ENCODE measurements at places on chromosomes 1 and 21. TPM values are rescaled to one million over a fixed set of nuclear protein-coding genes. Genes with fewer than 3 reads are reported as not detected.
A peak's percentile ranks its signal among the peaks of the same experiment; 100 is the strongest.

Gene TSPEAR
- total RNA-seq, result not detected

DNA sequence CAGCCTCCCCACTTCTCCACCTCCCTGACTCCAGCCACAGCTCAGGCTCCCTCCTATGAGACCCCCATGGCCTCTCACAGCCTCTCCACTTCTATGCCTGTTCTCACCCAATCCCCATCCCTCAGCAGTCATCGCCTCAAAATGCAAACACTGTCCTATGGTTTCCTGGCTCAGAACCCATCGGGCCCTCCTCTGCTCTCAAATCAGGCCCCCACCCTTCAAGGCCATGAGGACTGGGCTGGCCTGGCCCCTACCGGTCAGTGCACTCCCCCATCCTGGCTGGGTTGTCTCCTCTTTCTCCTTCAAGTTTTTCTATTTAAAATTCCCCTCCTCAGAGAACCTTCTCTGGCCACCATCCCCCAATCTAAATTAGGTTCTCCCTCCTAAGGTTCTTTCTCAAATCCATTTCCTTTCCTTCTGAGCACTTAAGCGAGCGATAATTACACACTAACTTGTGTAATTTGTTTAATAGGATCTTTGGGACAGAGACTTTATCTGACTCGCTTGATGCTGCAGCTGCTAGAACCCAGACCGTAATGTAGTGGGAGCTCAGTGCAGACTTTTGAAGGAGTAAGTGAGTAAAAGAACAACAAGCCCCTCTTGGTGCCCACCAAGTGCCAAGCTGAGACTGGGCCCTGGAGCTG, 347.2 kb downstream of the MATN1 start:
- H3K4me1 ChIP-seq, result no peaks in the 10 kb centered on the region
- H3K4me3 ChIP-seq, result no peak overlapping the region
- H3K27ac ChIP-seq, result no peak overlapping the region
- no peak for DNase-seq
- peaks cover 23% of the 10 kb centered on the region for H3K27me3 ChIP-seq
- no peaks in the 10 kb centered on the region for H3K36me3 ChIP-seq

Gene CASQ1
- total RNA-seq, result not detected

Gene PRAMEF25
- not detected for total RNA-seq

GRCh38 chr1:229841230-229841629, 215.2 kb downstream of the URB2 start:
- no peak overlapping the region for H3K27ac ChIP-seq
- H3K4me1 ChIP-seq, result no peaks in the 10 kb centered on the region
- H3K36me3 ChIP-seq, result no peaks in the 10 kb centered on the region
- peaks cover 11% of the 10 kb centered on the region for H3K27me3 ChIP-seq

Gene FCMR
- total RNA-seq, result 1.2 TPM

GRCh38 chr1:8517661-8518489, 200.0 kb downstream of the SLC45A1 start:
- H3K36me3 ChIP-seq, result no peaks in the 10 kb centered on the region
- H3K27ac ChIP-seq, result no peak overlapping the region
- H3K4me3 ChIP-seq, result no peak overlapping the region
- no peaks in the 10 kb centered on the region for H3K4me1 ChIP-seq

DNA sequence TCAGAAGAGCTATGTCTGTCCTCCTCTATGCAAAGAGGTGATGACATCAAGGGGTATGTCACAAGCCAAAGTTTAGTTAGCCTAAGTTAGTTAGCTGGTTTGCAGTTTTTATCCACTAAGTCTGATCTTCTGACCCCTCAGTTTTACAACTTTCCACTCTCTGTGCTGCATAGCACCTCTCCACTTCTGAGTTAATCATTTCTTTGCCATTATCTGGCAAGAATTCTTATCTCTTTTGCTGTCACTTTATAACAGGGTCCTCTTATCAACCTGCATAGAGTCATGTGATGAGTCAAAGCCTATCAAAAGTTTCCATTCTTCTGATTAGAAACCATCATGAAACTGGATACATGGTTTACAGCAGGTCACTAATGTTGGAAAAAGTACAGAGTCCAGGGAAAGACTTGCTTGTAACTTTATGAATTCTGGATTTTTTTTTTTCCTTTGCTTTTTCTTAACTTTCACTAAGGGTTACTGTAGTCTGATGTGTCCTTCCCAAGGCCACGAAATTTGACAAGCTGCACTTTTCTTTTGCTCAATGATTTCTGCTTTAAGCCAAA, at the start of gene NR5A2:
Gene NR5A2 (plus strand): TSS at position 447 of the 560 bp plus-strand sequence. CDS start 138 bp downstream, outside the sequence.
- H3K4me1 ChIP-seq, result peaks cover 22% of the 10 kb centered on the region
- H3K27me3 ChIP-seq, result no peaks in the 10 kb centered on the region
- peak within 1 kb of the TSS; percentile 77 for H3K4me3 ChIP-seq
- DNase-seq, result no peak
- peak within 1 kb of the TSS; percentile 40 for H3K27ac ChIP-seq

Gene FCRL4
- not detected for total RNA-seq

Gene HPCA
- not detected for total RNA-seq

Gene FGR
- total RNA-seq, result not detected

DNA sequence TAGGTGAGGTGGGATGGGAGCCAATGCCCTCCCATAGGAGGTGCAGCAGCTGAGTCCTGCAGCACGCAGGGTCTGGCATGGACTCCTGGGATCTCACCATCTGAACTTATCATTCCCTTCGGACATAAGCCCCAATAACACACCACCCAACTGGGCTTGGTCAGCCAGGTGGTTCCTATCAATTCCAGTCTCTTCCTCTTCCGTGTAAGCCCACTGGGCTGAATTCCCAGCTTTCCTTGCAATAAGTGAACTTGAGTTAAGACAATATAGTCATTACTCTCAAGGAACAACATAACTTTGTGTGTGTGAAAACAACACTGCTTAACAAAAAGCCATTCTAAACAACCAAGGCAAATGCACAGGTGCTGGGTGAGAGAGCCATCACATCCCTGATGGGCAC, 86.6 kb upstream of the EDN2 start:
- DNase-seq, result no peak
- H3K4me3 ChIP-seq, result no peak overlapping the region
- H3K36me3 ChIP-seq, result no peaks in the 10 kb centered on the region
- peaks cover 5% of the 10 kb centered on the region for H3K4me1 ChIP-seq
- no peak overlapping the region for H3K27ac ChIP-seq

DNA sequence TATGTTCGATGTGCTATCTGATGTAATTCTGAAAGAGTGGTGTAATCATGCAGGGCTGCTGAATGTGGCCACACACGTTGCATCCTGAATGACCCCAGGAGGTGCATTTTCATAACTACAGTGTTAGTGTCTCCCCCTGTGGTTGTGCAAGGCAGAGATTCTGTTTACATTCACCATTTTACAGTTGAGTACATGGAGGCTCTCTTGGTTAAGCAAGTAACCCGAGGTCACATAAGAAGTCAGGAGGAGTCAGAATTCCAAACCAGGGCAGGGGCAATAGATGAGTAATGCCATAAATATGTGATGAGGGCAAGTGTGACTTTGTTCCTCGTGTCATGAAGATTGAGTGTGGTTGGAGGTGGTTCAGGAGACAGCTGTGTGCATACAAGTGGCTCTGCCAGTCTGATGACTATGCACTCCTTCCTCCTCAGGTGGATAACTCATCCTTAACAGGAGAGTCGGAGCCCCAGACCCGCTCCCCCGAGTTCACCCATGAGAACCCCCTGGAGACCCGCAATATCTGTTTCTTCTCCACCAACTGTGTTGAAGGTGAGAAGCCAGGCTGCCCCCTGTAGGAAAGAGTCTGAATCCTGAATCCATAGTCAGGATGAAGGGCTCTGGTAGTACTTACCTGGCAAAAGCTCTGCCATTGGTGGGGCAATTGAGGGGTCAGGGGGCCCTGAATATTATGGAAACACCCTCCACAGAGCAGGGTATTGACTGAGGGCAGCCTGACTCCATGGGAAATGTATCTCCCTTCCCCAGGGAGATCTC, 9.3 kb downstream of the ATP1A2 start:
- H3K27ac ChIP-seq, result peak overlapping the region; percentile 89
- peak overlapping the region; percentile 8 for H3K4me3 ChIP-seq
- peaks cover 48% of the 10 kb centered on the region for H3K4me1 ChIP-seq
- no peaks in the 10 kb centered on the region for H3K27me3 ChIP-seq
- H3K36me3 ChIP-seq, result no peaks in the 10 kb centered on the region

- H3K4me1 ChIP-seq, result no peaks in the 10 kb centered on the region
- DNase-seq, result no peak
- no peak overlapping the region for H3K27ac ChIP-seq
Observed at GRCh38 chr1:33971913-33972312, 108.0 kb downstream of the HMGB4 start.

Gene NID1
- total RNA-seq, result not detected

GRCh38 chr21:44749116-44749758, 37.9 kb upstream of the TSPEAR start:
- no peaks in the 10 kb centered on the region for H3K36me3 ChIP-seq
- no peak overlapping the region for H3K27ac ChIP-seq
- H3K27me3 ChIP-seq, result no peaks in the 10 kb centered on the region
- no peak overlapping the region for H3K4me3 ChIP-seq
- peaks cover 19% of the 10 kb centered on the region for H3K4me1 ChIP-seq

- no peak overlapping the region for H3K27ac ChIP-seq
- DNase-seq, result no peak
- H3K36me3 ChIP-seq, result no peaks in the 10 kb centered on the region
- H3K4me1 ChIP-seq, result no peaks in the 10 kb centered on the region
- H3K27me3 ChIP-seq, result no peaks in the 10 kb centered on the region
Observed at GRCh38 chr21:23402929-23403520, 2204.3 kb downstream of the MRPL39 start.

DNA sequence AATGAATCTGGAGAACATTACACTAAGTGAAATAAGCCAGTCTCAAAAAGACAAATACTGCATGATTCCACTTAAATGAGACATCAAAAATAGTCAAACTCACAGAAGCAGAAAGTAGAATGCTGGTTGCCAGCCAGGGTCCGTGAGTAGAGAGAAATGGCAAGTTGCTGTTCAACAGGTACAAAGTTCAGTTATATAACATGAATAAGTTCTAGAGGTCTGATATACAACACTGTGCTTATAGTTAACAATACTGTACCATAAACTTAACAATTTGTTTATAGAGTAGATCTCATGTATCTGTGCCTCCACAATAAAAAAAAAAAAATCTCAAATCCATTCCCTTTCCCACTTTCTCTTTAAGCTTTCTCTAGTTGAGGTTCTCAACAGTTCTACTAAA, 83.5 kb downstream of the DENND1B start:
- no peaks in the 10 kb centered on the region for H3K27me3 ChIP-seq
- H3K36me3 ChIP-seq, result 0 out of 2 replicates have a peak, but pooled peaks cover 6% of the 10 kb centered on the region
- H3K4me3 ChIP-seq, result no peak overlapping the region
- DNase-seq, result no peak

DNA sequence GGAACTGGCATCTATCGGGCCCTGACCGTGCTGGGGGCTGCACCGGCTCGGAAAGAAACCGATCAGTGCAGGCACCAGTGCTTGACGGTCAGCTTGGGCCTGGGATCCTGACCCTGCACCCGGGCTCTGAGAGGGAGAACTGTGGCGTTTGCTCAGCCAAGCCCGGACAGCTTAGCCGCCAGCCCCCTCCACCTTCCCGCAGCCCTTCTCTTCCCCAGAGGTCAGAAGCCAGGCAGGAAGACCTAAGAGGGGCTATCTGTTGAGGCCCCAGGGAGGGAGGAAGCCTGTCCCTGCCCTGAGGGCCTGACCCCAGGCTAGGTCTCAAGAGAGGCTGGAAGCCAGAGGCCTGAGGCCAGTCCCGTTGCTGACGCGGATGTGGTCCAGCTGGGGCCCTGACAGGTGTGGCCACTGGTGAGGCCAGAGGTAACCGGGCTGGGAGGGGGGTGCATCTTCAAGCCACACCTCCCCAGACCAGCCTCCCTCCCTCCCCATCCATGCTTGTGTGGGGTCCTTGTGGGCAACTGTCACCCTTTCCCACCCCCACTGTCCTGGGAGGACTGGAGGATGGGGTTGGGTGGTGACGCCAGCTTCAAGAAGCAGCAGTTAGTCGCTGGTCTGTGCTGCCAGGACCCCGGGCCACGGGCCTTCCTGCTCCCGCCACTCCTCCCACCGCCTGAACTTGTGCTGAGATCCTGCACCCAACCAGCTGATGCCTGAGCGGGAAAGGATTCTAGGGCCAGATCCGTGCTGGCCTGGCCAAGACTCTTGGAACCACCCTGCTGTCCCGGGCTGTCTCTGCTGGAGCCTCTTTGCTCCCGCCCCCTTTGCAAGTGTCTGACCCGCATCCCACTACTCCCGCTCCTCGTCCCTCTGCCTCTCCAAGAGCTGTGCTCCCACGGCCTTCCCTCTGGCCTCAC, 2.6 kb upstream of the DVL1 start:
- H3K4me1 ChIP-seq, result peaks cover 11% of the 10 kb centered on the region
- no peaks in the 10 kb centered on the region for H3K36me3 ChIP-seq
- no peak overlapping the region for H3K4me3 ChIP-seq
- H3K27ac ChIP-seq, result no peak overlapping the region
- DNase-seq, result no peak
- H3K27me3 ChIP-seq, result no peaks in the 10 kb centered on the region

- no peaks in the 10 kb centered on the region for H3K36me3 ChIP-seq
- no peaks in the 10 kb centered on the region for H3K4me1 ChIP-seq
- H3K4me3 ChIP-seq, result no peak overlapping the region
- H3K27me3 ChIP-seq, result no peaks in the 10 kb centered on the region
- H3K27ac ChIP-seq, result no peak overlapping the region
Observed at GRCh38 chr21:15953551-15954116, 223.9 kb downstream of the USP25 start.

DNA sequence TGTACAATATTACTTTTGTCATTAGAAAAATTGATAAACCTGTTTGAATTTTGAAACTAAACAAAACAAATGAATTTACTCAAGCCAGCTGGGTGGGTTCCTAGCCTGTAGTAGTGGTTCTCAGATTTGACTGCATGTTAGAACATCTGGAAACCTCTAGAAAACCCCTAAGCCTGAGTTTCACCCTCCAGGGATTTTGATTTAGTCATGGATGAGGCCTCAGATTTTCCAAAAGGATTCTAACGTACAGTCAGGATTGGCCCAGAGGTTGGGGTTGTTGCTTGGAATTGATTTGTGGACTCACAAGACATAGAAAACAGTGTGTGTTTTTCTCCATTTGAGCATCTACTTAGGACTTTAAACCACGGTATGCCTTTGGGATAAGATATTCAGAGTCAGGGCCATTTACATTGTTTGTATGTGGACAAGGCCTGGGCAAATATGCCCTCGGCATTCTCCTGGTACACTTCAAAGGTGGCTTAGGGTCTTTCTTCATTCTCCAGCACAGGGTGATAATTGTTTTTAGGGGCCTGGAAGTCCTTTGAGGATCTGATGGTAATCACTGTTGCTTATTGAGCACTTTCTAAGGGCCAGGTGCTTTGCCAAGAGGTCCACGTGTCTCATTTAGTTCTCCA, 42.6 kb downstream of the ATP5PO start:
- no peak for DNase-seq
- no peaks in the 10 kb centered on the region for H3K27me3 ChIP-seq
- H3K4me3 ChIP-seq, result no peak overlapping the region
- H3K4me1 ChIP-seq, result no peaks in the 10 kb centered on the region

GRCh38 chr21:44512496-44513388, 27.3 kb downstream of the KRTAP10-1 start:
- H3K36me3 ChIP-seq, result no peaks in the 10 kb centered on the region
- H3K4me1 ChIP-seq, result no peaks in the 10 kb centered on the region
- H3K27ac ChIP-seq, result no peak overlapping the region

DNA sequence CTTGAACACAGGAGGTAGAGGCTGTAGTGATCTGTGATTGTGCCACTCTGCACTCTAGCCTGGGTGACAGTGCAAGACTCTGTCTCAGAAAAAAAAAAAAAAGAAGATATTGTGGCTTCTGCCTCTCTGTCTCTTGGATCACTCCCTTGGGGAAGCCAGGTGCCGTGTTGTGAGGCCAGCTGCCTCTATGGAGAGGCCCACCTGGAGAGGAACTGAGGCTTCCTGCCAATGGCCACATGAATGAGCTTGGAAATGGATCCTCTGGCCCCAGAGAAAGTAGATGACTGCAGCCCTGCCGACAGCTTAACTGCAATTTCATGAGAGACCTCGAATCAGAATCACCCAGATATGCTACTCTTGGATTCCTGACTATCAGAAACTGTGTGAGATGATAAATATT, 19.7 kb upstream of the AK2 start:
- no peak overlapping the region for H3K4me3 ChIP-seq
- H3K4me1 ChIP-seq, result peaks cover 36% of the 10 kb centered on the region
- DNase-seq, result no peak
- no peak overlapping the region for H3K27ac ChIP-seq

Gene KCNK1
- total RNA-seq, result 57.6 TPM

Measured in PC-9 (cell line).